ENCODE measurements at places on chromosomes 7 and 10.

DNA sequence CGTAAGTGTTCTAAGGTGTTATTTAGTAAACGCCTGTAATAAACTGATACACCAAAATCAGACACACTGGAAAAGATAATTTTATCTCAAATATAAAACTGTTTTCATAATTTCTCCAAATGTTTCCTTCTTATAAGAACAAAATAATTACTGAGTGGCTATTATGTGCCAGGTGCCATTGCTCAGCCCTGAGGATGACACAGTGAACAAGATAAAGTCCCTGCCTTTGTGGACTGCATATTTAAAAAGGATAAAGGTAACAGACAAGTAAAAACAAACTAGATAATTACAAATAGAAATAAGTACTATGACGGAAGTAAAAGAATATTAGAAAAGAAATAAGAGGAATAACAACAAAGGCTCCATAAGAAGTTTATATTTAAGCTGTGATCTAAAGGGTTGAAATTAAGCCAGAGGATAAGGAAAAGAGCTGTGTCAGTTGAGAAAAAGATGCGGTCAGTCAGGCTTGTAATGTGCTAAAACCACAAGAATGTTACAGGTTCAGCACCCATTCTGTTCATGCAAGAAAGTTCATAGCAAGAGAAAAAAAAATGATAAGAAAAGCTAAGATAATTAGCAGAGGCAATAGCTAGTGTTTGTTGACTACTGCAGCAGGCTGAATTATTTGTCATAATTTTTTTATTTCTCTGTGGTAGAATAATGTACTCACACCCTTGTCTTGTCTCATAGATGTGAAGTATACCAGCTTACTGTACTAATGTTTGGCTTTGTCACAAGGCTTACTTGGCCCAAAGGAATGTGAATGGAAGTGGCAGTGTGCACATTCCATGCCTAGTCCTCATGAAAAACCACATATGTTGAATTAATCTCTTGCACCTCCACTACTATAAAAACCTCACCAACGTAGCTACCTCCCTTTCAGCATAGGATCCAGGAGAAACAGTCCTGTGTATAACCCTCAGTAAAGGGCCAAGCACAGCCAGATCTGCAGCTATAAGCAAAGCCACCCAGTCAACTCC lies 75.1 kb downstream of the CRPPA start:
- DNase-seq = no peak

DNA sequence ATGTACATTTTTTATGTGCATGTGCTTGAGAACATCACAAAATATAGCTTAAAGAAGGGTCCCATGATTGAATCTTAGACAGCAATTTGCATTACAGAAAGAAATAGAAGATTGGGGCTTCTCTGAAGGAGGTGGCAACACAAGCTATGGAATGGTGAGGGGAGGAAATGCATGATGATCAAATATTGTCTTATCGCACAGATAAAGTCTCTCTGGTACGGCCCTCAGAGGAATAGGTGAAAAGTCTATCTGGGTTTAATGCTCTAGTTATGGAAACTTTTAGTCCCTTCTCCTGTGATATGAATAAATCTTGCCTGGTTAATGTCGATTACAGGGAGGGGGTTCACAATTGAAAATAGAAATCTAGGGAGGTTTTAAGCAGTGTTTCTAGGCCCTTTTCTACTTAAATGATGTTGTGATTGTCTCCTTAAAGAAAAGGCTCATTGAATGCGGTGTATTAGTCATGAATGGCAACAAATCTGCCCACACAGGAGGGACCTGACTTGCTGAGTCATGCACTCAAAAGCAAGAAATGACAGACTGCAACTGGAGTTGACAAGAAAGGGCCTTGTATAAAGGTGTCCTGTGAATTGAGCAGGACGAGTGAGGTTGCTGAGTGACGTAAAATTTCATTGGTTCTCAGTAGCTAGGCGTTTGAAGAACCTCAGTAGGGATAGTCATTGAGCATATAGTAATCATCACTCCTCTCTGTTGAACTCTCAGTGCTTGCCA lies 133.4 kb upstream of the CSTF2T start:
- DNase-seq = no peak

DNA sequence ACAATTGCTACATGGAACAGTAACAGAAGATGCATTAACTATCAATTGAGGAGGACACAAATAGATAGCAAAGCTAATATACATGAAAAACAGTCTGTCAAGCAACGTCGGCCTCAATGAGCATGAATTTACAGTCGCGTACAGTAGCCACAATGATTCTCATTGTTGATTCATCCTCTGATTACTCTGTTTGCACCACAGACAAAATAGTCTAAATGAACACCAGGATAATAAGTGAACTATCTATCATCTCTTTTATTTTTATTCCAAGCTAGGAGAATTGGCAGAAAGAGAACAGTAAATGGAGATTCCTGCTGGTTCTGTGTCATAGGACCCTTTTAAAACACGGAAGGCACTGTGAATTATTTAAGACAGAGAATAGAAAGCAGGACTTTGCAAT lies 108.5 kb downstream of the EVX1 start:
- DNase-seq = no peak

DNA sequence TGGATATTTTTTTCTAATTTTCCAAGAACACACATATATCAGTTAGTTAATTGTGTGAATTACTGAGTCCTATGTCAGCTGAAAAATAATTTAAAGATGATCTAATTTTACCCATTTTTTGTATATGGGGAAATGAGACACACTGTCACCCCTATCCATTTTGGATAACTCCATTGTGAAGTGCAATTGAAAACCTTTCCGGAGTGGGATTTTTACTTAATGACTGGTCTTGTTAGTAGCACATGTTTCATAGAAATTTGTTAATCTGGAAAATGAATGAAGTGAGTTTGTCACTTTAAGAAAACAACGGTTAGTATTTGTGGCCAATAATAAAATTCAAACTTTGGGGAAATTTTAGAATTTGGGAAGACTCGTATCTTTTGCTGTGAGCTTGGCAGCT lies 2.0 kb downstream of the GARS1 start:
- no peak for DNase-seq

DNA sequence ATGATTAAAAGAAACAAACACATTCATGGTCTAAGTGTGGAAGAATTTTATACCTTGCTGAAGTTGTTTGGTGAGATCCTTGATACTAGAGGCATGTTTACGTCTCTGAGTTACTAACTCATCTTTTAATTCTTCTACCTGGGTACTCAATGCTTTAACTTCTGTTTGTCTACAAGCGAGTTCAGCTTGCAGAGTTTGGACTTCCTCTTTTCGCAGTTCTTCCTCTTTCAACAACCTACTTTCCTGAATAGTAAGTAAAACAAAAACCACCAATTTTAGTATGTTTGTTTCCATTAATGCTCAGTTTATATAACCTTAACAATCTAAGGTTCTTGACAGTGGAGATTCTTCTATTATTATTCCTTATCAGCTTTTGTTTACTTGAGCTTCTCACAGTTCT lies 42.9 kb downstream of the CCDC186 start:
- DNase-seq = no peak

GRCh38 chr10:35452171-35452570 lies 115.9 kb downstream of the CCNY start:
- no peak for DNase-seq

DNA sequence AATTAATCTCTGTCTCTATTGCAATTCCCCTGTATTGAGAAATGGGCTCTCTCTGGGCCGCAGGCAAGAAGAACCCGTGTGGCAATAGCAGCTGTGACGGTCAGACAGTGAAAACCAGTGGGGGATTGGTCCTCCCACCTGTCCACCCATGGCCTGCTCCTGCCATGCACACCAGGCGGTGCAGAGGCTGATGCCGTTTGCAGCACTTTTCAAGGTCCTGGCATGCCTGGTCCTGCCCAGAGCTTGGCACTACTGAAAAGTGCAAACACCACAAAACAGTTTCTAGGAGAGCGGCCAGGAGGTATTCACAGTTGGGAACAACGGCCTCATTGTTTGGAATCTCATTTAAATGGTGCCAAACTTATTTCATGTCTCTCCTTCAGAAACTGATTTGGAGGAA lies 41.5 kb downstream of the PSPH start:
- no peak for DNase-seq

DNA sequence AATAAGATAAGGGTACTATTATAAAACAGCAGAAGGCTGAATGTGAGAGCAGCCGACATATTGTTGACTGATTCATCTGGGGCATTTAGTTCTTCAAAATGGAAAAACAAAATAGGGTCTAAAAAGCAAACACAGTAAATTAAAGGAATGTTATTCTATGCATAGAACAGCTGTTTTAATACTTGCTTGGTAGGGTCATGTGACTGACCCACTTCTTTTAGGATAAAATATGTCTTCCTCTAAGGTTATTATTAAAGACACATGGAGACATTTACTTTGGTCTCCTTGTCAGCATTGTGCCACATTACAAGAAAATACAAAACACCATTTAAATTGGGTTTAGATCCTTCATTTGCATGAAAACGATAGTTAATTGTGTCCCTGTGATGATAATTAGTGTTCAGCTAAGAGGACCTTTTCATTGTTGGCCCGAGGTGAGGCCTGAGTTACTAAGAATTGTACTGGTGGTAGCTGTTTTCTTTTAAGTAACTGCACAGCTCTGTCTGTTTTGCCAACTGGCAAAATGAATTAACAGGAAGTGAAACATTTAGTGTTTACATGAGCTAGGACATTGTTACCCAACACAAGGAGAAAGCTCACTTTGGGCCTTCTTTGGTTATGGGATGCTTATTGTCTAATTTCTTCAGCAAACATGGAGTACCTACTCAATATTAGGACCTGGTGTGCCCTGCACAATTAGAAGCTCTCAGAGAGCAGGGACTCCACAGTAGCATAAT lies 764.4 kb downstream of the LRMDA start:
- no peak for DNase-seq

- no peak for DNase-seq
These were observed 6.1 kb downstream of the KCTD7 start for GRCh38 chr7:66634816-66635215.

DNA sequence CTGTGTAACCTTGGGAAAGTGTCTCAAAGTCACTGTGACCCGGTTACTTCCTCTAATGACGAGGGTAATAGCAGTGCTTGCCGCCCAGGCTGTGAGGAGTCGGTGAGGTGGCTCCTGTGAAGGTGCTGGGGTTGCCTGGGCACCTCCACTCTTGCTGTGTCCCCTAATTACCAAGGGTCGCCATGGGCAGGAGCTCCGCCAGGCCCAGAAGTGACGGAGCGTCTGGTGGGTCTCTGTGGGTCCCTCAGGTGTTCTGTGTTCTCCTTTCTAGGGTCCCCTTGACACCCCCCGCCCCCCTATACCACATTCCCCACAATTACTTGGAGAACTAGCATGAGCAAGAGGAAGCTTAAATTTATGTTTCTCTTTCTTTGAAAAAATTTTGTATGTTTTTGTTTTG lies 161.5 kb downstream of the WDR37 start:
- no peak for DNase-seq

GRCh38 chr10:67549390-67549789 lies 146.6 kb downstream of the CTNNA3 start:
- no peak for DNase-seq

DNA sequence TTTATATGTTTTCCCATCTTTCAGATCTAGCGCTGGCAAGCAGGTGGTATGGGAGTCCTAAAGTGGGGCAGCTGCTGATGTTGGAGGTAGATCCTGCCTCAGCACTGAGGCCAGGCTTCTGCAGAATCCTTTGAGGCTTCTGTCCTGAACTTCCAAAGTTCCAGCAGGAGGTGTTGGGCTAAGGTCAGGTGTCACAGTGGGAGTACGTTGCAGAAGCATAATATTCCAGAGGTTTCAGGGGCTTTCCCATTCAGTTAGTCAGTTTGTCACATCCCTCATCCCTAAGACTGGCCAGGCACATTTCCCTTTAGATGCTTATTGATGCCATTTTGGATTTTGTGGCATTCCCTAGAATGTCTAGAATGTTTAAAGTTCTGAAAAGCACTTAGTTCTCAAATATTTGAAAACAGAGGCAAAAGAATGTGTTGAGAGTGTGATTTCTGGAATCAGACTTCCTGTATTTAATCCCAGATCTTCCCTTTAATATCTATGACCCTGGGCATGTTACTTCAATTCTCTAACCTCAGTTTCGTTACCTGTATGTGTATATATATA lies 319.1 kb upstream of the PHYHIPL start:
- DNase-seq = no peak

- no peak for DNase-seq
These were observed 27.2 kb downstream of the ATE1 start for GRCh38 chr10:121900443-121901174.

DNA sequence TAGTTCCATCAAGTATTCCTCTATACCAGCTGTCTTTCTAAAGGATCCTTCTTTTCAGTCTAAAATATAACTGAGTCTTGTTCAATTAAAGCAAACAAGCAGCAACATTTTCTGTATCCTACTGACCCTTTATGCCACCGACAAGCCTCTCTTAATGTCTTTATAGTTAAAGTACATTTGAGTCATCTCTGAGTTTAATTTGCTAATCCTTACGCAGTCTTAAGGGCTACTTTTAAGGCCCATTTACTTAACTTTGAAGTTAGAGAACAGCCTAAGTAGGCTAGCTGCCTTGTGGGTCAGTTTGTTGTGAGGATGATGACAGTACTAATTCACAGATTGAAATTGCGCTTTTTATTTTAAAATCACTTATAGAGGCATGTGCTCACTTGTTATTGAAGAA lies 265.5 kb upstream of the FERD3L start:
- no peak for DNase-seq

DNA sequence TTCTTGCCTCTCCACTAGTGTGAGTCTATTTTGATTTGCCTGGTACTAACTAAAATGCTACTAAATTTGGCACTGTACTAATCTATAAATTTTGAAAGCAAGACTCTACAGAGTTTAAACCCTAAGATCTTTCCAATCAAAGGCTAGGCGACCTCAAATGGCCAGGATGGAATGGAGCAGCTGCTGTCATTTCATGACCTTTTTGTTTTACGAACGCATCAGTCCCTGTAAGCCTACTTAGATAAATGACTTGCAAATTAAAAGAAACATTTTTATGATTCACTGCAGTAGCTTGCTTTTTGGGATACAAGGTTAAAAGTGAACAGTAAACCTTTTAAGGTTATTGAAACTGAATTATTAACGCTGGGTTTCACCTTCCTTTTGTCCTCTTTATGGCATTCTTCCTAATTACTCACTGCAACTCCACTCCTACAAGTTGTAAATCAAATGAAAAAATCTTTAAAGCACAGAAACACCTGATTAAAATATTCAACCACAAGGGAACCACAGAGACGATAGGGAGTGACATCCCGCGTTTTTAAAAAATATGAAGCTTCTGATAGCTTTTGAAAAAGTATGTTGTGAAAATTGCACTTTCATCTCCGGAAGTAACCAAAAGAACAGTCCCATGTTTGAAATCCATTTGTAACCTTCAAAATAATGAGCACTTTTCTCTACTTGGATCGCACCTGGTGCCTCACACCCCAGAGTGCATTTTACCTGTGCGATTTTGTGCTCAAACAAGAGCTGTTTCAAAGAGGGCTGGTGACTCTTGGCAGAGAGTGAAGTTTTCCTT lies 595.1 kb downstream of the PARD3 start:
- DNase-seq = no peak

DNA sequence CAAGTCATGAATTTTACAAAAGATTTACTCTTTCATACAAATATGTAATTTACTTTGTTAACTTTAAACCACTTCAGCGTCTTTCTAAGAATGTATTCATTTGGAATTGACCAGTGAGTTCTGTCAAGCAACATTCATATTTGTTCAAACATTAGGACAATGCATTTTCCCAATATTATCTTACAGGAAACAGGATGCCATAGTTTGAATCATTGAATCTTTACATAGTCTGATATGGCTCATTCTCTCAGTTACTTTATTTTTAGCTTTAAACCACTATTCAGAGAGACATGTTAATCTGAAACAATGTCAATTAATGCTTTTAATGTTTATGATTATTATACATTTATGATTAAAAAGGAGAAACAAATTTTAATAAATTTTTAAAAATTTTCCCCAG lies 21.1 kb upstream of the MEOX2 start:
- no peak for DNase-seq

Measured in activated CD4-positive, alpha-beta T cell treated with anti-CD3 and anti-CD28 coated beads for 1 hour (primary cell).